ENCODE measurements at places on chromosomes 7 and 10.

- no peak for DNase-seq
These were observed 395.6 kb downstream of the TNS3 start for GRCh38 chr7:47186316-47186715.

DNA sequence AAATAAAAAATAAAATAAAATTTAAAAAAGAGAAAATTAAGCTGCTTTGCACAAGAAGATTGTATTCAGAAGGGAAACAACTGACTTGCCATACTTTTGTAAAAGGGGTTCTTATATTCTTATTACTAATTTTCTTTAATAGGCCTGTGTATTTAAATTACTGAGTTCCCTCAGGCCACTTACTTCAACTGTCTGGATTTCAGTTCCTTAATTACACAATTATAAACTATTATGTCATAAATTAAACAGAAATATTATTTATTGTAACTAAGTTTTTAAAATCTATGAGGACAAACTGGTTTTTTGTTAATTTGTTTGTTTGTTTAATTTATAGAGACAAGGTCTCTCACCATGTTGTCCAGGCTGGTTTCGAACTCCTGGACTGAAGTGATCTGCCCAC, 22.4 kb upstream of the MICU1 start:
- no peak for DNase-seq

DNA sequence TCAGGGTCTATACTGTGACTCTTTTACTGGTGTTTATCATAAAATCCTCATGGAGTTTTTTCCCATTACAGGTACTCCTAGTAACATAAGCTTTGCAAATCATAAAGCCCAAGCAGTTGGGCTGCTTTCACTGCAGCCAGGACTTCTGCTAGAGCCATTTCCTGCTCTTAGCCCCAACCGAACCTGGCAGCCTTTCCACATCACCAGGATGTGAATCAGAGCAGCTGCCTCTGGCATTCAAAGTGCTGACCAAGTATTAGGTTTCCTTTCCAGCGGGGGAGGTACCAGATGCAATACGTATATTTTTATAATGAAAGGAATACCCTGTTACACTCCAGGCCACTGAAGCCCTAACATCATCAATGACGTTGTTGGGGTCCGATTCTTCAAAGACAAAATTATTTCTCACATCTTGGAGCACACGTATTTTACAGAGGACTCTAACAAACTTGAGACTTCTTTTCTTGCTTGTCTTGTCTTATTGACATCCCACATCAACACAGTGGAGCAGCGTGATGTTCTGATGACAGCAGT, 3.6 kb upstream of the HTR5A start:
- peak; percentile 75 for DNase-seq

DNA sequence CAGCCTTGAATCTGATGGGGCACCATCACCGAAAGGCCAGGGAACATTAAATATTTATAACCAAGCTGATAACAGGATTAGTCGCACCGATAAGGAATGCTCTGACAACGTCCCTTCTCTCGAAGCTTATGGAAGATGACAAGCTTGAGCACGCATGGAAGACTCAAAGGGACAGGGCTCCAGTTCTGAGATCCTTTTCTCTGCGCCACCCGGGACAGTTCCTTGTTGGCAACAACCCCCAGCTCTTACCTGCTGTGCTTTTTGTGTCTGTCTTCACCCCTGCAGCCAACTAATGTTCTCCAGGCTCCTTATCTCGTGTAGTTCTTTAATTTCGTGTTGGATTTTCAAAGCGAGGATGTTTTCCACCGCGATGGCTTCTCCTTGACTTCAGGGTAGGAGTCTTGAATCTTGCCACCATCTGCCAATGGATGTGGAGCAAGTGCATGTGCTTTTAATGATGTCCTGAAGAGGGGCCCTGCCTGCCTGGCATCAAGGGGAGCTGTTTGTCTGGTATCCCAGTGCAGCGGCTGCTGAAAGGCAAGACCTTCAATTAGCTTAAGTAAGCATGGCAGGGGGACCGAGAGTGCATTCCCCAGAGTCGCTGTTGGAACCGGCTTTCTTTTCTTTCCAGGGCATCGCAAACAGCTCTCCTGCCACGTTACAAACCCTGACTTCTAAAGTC, 354 bp upstream of the FERD3L start:
- DNase-seq, result no peak

DNA sequence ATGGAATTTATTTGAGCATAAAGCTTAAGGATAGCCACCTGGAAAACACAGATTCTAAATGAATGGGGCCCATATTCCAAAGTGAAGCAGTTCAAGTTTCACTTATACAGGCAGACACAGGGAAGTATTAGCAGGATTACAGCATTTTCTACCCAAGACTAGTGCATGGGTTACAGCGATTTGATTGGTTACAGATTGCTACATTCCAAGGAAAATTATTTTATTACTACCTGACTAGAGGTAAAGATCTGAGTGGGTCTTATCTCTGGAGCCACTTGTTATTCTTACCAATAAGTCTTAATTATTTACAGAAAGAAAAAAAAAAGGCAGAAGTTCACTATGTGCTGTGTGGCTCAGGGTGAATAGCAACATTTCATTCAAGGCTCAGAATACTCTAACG, 87.4 kb upstream of the ITGB1 start:
- DNase-seq, result no peak

DNA sequence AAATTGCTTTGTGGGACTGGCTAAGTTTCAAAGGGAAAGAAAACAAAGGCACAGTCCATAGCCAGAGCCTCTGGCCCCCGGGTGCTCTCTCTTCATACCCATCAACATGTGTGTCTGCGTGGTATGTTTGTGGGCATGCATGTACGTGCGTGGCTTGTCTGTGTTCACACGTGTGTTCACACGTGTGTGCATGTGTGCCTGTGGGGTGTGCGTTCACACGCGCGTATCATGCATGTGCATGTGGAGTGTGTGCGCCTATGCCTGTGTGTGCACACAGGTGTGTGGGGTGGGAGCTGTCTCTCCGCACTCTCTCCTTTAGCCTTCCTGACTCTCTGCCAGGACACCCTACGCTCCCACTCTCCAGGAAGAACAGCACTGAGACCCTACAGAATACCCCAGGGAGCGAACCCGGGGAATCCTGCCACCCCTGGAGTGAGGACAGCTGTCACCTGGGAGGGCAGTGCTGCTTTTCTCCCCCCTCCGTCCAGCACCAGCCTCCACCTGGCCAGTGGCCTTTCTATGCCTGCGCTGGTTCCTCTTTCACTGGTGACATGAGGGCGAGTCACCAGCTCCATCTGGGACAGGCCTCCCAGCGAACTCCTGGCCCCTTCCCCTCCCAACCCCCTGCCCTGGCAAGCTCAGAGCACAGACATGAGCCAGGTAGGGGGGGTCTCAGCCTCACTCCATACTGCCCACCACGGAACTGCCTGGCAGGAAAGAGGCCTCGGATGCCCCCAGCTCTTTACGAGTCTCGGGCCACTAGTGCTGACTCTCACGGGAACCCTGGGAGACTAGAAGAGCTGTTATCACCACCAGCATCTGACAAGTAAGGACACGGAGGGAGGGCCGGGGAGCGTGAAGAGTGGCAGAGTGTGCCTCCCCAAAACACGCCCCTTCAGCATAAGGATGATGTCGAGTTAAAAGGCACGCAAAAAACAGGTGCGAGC, 16.5 kb downstream of the WDR86 start:
- DNase-seq, result no peak

GRCh38 chr10:124632064-124632531, 112.1 kb downstream of the FAM53B start:
- DNase-seq, result no peak

DNA sequence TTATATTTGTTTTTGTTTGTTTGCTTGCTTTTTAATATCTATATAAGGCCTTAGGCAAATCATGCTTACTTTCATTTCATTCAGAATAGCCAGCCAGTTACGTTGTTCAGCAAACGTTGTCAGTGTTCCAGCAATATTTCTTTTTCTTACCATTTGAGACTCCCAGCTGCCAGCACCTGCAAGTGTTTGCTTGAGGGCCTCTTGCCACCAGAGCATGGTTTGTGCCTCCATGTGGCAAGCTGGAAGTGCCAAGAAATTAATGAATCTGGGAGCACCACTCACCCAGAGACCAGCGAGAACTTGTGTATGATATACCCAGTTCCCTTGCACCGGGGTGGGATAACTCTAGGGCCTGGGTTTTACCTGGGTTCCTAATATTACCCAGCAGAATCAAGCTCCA, 177.1 kb upstream of the CSTF2T start:
- DNase-seq, result no peak

DNA sequence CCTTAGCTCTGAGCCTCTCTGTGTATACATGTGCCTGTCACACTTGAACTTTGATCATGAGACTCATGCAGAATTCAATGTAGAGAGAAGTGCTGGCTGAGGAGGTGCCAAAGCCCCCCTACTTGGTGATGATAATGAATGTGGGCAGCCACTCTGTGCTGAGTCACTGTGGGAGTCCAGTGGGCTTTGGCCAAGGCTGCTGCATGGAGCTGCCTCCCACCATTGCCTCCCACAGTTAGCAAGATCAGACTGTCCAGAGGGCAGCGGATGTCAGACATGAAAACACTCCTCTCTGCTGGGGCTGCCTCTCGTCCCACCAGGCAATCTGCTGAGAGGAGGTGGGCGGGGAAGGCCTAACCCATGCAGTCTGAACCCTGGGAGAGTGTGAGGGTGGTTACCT, 180.3 kb downstream of the SH2D4B start:
- DNase-seq, result no peak

DNA sequence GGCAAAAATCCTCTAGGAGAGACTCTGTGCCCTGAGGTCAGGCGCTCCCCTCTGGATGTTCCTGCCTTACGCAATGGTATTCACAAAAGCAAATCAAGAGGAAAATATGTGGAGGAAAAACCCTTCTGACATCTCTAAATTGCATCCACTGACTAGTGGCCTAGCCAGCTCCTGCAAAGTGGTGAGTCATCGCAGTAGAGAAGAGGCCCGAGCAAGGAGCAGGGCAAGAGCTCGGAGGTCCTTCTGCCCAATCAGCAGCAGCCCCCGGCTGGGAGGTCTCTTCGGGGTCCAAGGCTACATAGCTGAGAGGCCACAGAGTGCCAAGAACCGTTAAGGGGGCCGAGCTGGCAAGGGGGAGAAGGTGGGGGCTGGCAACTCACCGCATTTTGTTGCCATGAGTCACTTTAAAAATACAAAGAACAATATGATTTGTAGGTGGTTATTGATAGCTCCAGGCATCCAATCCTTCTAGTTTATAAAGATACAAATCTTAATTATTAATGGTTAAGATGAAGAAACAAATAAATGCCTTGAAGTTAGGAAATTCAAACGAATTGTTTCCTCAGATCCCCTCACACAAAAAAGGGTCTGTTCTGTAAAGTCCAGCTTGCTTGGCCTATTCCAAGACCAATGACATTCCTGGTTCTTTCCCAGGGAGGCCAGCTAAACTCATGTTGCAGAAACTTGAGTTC, 161.6 kb downstream of the PKD1L1 start:
- peak; percentile 99 for DNase-seq

- DNase-seq, result no peak
These were observed at the start of gene LOXL4 for GRCh38 chr10:98267894-98268693. Gene LOXL4, minus strand, starts transcription at chr10:98268194. Its CDS starts 5,175 bp downstream, at chr10:98263019.

DNA sequence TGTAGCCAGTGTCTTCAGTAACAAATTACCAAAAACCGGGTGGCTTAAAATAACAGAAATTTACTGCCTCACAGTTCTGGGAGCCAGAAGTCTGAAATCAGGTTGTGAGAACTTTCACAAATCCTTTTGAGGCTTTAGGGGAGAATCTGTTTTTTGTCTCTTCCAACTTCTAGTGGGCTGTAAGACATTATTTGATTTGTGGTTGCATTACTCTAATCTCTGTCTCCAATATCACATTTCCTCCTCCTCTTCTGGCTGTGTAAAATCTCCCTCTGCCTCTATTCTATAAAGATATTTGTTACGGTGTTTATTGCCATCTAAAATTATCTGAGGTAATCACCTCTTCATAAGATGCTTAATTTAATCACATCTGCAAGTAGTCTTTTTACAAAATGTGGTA, 1039.6 kb upstream of the LRRN3 start:
- DNase-seq, result no peak

GRCh38 chr7:141737118-141737835, 881 bp upstream of the SSBP1 start:
- no peak for DNase-seq

DNA sequence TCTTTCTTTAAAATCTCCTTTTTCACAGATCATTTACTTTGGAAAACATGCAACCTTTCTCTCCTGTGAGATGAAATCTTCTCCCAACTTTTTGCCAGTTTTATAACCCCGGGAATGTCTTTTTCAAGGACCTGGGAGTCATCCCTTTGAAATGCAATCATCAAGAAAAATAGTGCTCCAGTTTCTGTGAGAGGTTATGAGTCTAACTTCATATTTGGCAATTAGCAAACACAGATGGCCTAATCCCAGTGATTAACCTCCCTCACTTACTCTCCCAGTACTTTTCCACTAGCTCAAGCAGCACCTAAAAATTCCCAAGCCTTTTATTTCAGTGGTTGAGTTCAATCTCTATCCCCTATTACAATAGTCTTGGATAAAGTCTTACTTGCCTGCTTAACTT, 185.8 kb upstream of the TMEM106B start:
- DNase-seq, result no peak

DNA sequence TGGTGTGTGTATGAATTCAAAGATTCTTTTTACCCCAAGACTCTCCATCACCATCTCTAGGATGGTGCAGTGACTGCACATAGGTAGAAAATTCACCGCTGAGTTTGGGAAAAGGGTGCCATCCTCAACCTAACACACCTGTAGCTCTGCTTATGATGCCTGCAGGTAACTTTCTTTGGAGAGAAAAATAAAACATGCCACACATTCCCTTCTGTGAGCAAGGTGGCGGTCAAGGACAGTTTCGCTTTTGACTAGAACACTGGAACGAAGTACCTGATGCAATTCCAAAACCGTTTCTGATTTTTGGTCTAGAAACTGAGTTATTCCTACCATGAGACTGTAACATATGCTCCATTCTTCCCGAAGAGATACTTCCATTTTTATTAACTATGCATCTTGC, 205.6 kb downstream of the FGFR2 start:
- DNase-seq, result no peak

GRCh38 chr7:157425137-157425731, 88.4 kb downstream of the DNAJB6 start:
- no peak for DNase-seq

GRCh38 chr7:30322271-30323005, 38.0 kb downstream of the ZNRF2 start:
- no peak for DNase-seq

- no peak for DNase-seq
These were observed 36.4 kb downstream of the ADAP1 start for GRCh38 chr7:918118-918425.

DNA sequence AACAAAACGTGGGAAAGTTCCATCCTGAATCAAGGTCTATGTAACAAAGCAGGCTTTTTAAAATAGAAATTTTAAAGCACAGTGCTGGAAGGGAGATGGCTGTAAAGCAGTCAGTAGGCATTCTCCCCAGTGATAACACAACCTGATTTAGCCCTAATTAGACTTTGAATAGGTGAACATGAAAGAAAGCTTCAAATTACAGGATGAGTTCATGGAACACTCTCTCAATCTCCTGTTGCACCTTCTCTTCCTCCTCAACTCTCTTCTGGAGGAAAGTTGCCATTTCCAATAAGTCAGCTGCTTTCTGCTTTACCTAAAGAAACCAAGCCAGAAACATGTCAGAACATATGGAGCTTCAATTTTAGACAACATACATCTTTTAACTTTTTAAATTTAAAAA, 20.1 kb downstream of the SFR1 start:
- DNase-seq, result no peak

Data from skeletal muscle cell (primary cell).